ENCODE measurements at places on chromosomes 1 and 21.

DNA sequence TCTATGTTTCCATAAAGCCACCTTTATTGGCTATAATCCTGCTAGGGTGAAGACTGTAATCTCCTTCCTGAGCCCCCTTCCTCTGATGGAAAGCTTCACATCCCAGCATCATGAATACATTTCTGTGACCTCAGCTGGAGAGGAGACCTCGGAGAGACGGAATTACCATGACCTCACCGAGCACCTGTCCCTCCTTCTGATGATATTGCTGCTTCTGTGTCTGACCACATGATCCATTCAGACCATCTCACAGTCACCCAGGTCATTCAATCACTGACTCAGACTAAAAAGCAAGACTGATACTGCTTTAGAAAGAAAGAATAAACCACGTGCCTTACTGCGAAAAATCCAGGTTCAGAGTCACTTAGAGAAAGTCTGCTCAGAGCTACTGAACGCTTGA is 8.8 kb downstream of the KCND3 start:
- no peak for DNase-seq

- DNase-seq: no peak
Measured at GRCh38 chr1:39833121-39833520, 44.5 kb upstream of the BMP8B start.

GRCh38 chr1:221509575-221510355 is 232.1 kb downstream of the DUSP10 start:
- DNase-seq: no peak

DNA sequence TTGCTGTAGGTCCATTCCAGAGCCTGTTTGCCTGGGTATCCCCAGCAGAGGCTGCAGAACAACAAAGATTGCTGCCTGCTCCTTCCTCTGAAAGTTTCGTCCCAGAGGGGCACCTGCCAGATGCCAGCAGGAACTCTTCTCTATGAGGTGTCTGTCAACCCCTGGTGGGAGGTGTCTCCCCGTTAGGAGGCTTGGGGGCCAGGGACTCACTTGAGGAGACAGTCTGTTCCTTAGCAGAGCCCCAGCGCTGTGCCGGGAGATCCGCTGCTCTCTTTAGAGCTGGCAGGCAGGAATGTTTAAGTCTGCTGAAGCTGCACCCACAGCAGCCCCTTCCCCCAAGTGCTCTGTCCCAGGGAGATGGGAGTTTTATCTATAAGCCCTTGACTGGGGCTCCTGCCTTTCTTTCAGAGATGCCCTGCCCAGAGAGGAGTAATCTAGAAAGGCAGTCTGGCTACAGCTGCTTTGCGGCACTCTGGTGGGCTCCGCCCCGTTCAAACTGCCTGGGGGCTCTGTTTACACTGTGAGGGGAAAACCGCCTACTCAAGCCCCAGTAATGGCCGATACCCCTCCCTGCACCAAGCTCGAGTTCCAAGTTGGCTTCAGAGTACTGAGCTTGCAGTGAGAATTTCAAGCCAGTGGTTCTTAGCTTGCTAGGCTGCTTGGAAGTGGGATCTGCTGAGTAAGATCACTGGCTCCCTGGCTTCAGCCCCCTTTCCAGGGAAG is 8.7 kb upstream of the SLC25A24 start:
- no peak for DNase-seq

GRCh38 chr1:205186191-205186590 is 25.3 kb downstream of the DSTYK start:
- DNase-seq: no peak

- DNase-seq: no peak
Measured at GRCh38 chr1:146019231-146020057, 2.1 kb downstream of the HJV start.

DNA sequence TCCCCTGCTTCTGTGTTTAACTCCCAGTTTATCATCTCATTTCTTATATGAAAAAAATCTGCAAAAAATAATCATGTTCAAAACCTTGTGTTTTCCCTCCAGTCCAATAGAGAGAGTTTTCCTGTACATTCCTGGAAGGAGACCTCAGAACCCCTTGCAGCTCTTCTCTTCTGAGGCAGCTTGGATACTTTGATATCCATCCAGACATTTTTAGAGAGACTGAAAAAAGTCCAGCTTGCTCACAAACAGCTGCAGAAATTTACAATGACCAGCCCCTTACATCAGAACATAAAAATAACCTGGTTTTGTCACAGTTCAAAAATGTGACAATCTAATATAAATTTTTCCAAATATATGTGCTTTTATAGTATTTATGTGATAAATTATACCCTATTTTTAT is 73.3 kb upstream of the C1orf115 start:
- no peak for DNase-seq

GRCh38 chr1:234933475-234933874 is 195.2 kb downstream of the TOMM20 start:
- no peak for DNase-seq

DNA sequence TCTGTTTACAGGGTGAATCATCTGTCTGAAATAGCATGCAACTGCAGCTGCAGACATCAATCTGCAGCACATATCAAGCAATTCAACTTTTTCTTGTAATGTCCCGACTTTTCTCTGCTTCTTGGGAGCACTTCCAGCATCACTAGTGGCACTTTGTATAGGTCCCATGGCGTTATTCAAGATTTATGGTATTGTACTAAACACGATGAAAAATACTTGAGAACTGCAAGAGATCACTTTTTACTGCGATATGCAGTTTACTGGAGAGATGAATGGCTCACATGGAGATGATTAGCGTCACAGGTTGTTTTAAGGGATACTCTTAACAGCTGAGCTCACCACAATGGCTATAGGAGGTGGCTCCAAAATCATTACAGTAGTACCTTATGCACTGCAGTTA is 7.2 kb upstream of the SCMH1 start:
- no peak for DNase-seq

DNA sequence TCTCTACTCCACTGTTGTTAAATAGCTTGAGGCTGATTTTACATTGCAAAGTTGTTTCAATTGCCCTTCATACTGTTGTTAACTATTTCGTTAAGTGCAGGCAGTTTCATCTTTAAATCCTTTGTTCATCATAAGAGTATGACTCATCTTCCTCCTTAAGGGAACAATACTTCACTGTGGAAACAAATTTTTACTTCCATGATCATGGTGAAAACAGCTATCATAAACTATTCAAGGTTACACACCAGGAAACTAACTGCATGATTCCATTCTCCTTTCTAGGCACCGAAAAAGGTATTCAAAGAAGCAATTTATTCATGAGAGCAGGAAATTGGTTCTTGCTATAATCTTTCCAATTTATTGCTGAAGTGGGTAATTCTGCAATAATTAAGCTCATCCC is 593.2 kb downstream of the LRRIQ3 start:
- DNase-seq: no peak

- no peak for DNase-seq
Measured at GRCh38 chr1:240199758-240200645, 108.3 kb downstream of the FMN2 start.

DNA sequence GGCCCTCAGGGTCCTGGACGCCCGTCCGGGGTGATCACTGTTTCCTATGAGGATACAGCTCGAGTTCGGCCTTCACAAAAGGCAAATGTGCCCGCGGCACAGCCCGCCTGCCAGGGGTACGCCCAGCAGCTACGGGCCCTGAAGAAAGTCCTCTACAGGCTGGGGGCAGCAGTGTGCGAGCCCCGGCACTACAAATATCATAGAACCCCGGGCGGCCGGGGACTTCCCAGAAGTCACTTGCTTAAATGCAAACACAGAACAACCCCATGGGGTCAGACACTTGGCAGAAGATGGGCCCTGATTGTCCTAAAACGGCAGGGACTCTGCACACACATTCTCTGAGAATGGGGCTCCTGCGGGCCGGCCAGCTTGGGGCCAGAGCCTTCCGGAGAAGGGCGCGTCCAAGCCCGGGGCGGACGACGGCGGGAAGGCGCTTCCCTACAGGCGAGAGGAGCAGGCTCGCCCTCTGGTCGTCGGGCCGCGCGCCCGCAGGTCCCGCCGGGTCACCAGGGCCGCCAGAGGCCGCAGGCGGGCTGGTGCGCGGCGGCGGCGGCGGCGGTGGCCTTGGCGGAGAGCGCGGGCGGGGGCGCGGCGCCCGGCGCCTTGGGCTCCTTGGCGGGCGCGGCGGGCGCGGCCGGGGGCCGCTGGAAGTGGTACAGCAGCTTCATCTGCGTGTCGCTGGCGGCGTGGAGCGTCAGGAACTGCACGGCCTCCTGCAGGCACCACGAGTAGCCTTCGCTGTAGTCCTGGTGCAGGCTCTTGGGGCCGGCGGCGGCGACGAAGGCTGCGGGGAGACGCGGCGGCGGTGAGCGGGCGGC is 888 bp downstream of the HES5 start:
- peak; percentile 23 for DNase-seq

GRCh38 chr1:109274533-109275476 is 8.1 kb downstream of the PSRC1 start:
- DNase-seq: no peak

- no peak for DNase-seq
Measured at GRCh38 chr1:20052386-20052785, 17.6 kb upstream of the PLA2G5 start.

DNA sequence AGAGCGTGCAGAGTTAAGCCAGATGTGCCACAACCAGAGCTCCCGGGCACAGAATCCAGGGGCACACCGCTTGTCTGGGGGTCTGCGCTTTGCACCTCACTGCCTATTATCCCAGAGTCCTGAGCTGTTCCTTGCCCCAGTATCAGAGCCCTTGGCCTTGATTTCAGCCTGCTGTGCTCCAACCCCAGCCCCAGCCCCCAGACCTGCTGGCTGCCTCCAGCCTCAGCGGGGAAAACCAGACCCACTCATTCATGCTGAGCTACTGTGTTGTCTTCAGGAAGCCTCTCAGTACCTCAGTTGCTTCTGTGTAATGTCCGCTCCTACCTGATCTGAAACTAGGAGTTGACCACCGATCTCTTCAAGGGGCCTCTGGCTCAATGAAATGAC is 1.1 kb downstream of the IKBKE start:
- DNase-seq: no peak

GRCh38 chr1:218863987-218864386 is 309.7 kb upstream of the LYPLAL1 start:
- no peak for DNase-seq

DNA sequence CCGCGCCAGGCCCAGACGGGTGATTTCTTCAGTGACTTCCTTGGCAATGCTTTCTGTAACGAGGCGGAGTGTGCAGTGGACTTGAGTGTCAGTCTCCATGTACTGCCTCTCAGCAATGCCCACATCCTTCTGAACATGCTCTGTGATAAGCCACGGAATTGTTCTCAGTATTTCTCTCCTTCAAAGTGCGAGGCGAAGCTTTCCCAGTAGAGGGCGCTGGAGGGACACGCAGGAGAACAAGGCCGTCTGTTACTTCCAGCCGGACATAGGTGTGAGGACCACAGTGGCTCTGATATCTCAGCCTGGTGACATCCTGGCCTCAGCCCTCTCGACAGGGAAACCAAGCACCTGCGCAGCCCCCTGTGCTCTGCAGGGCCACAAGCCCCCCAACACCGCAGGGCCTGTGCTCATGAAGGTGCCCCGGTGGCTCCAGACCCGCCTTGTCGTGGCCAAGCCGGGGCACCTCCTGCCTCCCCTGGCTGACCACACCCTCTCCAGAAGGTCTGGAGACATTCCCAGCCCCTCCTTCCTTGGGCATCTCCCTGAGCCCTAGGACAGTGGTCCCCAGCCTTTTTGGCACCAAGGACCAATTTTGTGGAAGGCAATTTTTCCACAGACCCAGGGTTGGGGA is 46.1 kb upstream of the BACE2 start:
- peak; percentile 30 for DNase-seq

DNA sequence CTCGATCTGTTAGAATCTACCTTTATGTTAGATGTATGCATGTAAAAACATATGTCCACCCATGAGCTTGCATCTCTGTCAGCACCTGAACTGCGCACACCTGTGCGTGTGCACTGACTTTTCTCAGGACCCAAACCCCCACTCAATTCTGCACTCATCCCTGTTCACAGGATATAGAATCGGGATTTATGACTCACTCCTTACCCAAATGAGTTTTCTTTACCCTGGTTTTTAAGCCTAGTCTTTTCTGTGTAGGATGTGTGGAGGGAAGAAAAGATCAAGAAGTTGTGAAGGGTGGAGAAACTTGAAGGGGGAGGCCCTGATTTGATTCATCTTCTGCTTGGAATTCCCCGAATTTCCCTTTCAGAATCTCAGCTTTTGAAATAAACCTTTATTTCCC is 2.4 kb downstream of the ACKR1 start:
- no peak for DNase-seq

DNA sequence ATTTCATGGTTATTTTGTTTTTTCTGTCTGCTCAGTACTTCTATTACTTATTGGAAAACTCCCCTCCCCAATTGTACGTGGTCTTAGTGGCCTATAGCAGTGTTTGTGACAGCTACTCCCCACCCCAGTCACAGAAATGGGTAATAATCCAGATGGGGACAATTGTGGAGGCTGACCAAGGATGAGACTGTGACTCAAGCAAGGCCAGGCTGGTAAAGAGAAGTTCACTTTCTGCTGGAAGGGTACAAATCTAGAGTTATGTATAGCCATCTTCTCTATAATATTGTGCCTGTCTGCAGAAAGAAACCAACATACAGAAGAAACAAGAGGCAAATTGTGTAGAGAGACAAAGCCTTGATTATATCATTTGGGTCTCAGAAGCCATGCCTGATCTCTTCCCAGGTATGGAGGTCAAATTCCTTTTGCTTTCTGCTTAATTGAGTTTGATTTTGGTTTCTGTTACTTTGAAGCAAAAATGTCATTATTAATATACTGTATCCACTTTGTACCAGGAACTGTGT is 270.4 kb downstream of the HLX start:
- no peak for DNase-seq

- DNase-seq: no peak
Measured at GRCh38 chr1:223682502-223682901, 17.0 kb upstream of the CAPN8 start.

GRCh38 chr1:228994676-228995594 is 259.7 kb downstream of the RHOU start:
- no peak for DNase-seq

GRCh38 chr1:168206111-168206510 is 19.7 kb upstream of the SFT2D2 start:
- DNase-seq: no peak

DNA sequence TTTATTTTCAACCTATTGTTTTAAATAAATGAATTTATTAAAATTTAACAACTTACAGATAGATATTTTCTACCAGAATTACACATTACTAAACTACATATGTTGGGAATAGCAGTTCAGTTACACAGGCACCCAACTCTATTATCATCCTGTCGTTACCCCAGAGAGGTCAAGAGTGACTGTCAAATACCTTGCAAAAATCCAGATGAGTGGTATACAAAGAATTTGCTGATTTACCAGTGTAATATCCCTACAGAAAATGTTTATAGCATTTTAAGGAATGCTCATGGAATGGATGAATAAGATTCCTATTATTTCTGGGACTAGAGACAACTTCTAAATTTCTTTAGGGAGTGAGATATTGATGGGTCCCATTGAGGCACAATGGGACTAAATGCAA is 300.7 kb upstream of the RGS18 start:
- DNase-seq: no peak

- no peak for DNase-seq
Measured at GRCh38 chr1:44254392-44254910, 41.2 kb downstream of the DMAP1 start.

Measured in central memory CD8-positive, alpha-beta T cell (primary cell).